ENCODE measurements at places on chromosomes 1 and 21. TPM values are rescaled to one million over a fixed set of nuclear protein-coding genes. Genes with fewer than 3 reads are reported as not detected.

SAMSN1 gene
- 3.8 TPM for total RNA-seq

GABPB2 gene
- total RNA-seq = 13.4 TPM

MXRA8 gene
- 44.3 TPM for total RNA-seq

SPOCD1 gene
- 0.18 TPM for total RNA-seq

CGN gene
- 2.7 TPM for total RNA-seq

RNF187 gene
- 78.4 TPM for total RNA-seq

LEPROT gene
- 55.0 TPM for total RNA-seq

IL20 gene
- total RNA-seq = not detected

NTMT2 gene
- 3.5 TPM for total RNA-seq

F5 gene
- 20.9 TPM for total RNA-seq

WNT4 gene
- total RNA-seq = 0.18 TPM

Data from left cardiac atrium (tissue), 4 donors.